ENCODE measurements at places on chromosomes 2 and 18. TPM values are rescaled to one million over a fixed set of nuclear protein-coding genes. Genes with fewer than 3 reads are reported as not detected.

GRCh38 chr2:192377173-192377572, 182.4 kb upstream of the TMEFF2 start:
- DNase-seq: no peak
- H3K27me3 ChIP-seq: no peaks in the 10 kb centered on the region
- H3K27ac ChIP-seq: no peak overlapping the region

DNA sequence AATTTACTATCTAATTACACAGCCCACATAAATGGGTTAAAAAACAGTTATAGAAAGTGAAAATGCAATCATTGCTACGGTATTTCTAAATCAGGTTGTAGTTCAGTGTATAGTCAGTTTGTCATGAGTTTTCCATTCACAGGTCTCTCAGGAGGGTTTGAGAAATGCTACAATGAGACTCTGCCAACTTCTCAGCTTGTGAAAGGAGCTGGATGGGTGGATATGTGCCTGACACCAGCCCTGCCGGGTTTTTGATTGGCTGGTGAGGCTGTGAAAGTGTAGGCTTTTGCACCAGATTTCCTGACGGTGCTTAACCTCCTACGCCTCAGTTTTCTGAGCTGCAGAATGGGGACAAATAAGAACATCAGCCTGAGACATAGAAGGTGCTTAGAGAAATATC, 102.6 kb upstream of the SMIM21 start:
- no peak overlapping the region for H3K27ac ChIP-seq
- H3K4me3 ChIP-seq: no peak overlapping the region
- H3K27me3 ChIP-seq: no peaks in the 10 kb centered on the region
- no peaks in the 10 kb centered on the region for H3K36me3 ChIP-seq

DNA sequence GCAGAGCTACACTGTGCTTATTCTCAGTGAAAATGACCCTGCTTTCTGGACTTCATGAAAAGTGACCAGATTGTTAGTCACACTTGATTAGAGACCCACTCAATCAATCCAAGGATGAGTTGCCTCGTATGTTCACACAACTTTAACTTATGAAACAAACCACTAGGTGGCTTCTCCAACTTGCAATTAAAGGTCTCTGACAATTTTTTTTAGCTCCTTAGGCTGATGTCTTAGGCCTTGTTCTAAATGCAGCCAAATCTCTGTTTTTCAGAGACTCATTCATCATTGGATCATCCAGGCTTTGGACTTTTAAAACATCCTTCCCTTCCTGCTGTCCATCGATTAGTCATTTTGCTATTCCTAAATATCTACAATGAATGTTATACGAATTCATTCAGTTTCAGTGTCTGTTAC, 63.4 kb downstream of the MREG start:
- no peak overlapping the region for H3K4me3 ChIP-seq
- no peaks in the 10 kb centered on the region for H3K27me3 ChIP-seq
- no peak for DNase-seq
- H3K36me3 ChIP-seq: peaks cover 10% of the 10 kb centered on the region
- no peaks in the 10 kb centered on the region for H3K4me1 ChIP-seq

DNA sequence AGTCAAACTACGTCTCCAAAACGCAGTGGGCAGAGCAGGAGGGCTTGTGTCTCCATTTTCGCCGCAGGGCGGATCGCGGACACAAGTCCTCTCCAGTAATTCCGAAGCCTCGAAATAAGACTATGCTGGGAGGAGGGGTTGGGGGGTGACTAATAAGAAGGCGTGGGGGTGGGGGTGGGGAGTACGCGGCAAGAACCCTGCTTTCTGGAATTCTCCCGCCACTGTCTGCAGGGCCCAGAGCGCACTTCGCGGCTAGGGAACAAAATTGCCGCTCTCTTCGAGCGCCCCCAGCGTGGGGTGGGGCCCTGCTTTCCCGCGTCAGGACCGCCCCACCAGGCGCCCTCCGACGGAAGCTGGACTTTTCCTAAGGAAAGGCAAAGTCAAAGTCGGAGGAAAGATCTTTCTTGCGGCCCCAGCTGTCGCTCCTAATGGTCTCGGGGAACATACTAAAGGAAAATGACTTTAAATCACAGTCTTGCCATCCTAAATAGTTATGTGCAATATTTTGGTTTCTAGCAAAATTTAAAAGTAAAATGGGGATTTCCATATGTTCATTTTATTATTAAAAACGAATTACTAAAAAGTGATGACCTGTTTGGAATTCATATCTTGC, 11.9 kb downstream of the NR4A2 start:
- peak overlapping the region; percentile 77 for H3K27ac ChIP-seq
- H3K36me3 ChIP-seq: peaks cover 4% of the 10 kb centered on the region
- H3K4me3 ChIP-seq: peak overlapping the region; percentile 55
- peaks cover 45% of the 10 kb centered on the region for H3K27me3 ChIP-seq
- DNase-seq: peak; percentile 47

GRCh38 chr2:64786343-64787018, 132.8 kb upstream of the SERTAD2 start:
- H3K27ac ChIP-seq: no peak overlapping the region
- no peaks in the 10 kb centered on the region for H3K36me3 ChIP-seq
- H3K4me3 ChIP-seq: no peak overlapping the region
- DNase-seq: no peak
- no peaks in the 10 kb centered on the region for H3K4me1 ChIP-seq

The INPP4A gene
- total RNA-seq: 35.6 TPM

The STPG4 gene
- 0.77 TPM for total RNA-seq
